Cortex of kidney (tissue), 1 donor: ENCODE measurements at places on chromosomes 12 and 14.

GRCh38 chr12:19970821-19971220 lies 397.5 kb upstream of the PDE3A start:
- DNase-seq = no peak

- DNase-seq = no peak
Observed at GRCh38 chr14:89899917-89900663, 54.4 kb downstream of the EFCAB11 start.

DNA sequence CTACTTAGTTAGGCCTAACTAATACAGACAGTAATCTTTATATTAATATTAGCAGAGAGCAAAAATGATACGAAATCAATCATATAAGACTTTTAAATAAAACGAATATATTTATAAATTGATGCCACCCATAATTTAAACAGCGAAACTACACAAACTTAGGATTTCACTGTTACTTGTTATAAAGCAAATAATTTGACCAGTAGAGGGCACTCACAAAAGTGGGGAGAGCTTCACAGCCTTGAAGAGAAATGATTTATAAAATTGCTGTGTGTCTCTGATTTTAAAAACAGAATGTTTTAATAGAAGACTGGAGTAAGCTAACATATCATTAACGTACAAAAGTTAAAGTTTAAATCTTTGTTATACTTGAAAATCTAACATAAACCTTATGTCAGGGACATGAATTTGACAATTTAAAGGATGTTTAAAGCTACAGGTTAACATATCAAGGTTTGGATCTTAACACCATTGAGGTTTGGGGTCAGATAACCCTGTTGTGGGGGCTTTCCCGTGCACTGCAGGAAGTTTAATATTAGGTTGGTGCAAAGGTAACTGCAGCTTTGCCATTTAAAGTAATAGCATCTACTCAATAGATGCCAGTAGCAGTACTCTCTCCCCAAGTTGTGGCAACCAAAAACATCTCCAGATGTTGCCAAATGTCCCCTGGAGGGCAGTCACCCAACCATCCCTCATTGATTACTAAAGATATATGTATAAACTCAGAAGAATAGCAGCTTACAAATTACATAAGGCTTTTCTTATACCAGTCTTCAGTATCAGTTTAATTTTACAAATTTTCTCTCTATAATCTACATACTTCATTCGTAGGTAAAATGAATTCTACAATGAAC lies 9.3 kb downstream of the KRAS start:
- no peak for DNase-seq

GRCh38 chr12:80701388-80701787 lies 6.0 kb upstream of the MYF6 start:
- no peak for DNase-seq

DNA sequence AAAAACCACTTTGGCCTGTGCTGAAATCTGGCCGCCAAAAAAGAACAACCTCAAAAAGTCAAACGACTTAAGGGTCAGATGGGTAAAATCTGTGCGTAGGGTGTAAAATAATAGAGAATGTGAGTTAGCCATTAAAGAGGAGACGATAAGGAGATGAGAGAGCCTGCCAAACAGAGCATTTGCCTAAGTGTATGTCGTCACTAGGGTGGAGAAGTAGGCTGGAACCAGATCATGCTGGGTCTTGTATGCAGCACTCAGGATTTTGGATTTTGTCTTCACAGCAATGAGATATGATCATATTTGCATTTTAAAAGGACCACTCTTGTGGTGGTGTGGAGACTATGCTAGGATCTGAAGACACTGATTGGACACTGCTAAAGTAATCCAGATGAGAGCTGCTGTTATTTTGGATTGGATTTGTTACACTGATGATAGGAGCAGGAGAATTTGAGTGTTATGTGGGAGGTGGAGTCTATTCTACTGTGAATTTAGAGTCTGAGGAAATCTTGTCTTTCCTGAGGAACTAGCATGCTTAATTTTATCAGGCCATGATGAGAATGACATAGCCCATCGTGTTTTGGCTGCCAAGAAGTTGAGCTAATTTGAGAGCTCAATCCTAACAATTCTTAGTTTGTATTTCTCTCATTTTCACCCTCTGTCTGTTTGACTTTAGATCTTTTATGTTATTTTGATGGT lies 24.8 kb upstream of the DBX2 start:
- DNase-seq = no peak

GRCh38 chr12:39958377-39958776 lies 147.5 kb downstream of the SLC2A13 start:
- DNase-seq = no peak

DNA sequence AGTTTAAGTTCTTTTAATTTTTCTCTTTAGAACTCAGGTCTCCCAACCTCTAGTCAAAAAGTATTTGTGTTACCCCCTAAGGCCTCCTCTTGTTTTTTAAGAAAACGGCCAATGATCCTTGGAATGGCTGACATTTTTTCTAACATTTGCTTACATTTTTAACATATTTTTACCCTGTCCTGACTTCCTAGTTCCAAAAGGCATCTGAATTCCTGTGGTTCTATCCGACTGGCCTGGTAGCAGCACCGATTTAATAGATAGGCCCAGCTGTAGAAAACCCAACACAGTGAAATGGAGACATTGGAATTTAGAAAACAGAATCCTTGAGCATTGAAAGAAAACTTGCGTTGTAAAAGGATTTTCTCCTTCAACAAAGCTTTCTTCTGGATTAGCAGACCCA lies 134.7 kb upstream of the GSC start:
- no peak for DNase-seq

DNA sequence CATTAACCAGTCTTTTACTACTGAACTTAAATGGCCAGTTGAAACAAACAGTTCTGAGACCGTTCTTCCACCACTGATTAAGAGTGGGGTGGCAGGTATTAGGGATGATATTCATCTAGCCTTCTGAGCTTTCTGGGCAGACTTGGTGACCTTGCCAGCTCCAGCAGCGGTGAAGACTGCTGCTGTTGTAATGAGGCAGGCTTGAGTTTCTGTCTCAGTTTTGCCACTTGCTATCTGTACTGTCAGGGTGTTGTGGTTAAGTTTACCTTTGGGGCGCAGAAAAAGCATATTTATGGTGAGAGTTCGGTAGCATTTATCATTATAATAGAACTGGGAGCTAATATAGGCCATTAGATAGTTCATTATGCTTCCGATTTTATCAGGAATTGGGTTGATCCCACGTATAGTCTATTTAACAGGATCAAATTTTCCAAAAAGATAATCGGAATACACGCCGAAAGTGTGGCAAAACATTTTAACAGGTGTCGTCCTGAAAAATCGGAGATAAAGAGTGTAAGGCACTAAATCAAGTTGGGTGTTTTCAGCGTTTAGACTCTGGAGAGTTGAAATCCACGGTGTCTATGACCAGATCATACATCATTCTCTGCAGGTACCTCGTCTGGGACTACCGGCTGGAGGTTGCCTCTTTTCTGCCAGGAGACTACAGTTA lies 688 bp upstream of the NECAP1 start:
- DNase-seq = no peak

GRCh38 chr12:779745-780734 lies 27.7 kb downstream of the WNK1 start:
- no peak for DNase-seq

DNA sequence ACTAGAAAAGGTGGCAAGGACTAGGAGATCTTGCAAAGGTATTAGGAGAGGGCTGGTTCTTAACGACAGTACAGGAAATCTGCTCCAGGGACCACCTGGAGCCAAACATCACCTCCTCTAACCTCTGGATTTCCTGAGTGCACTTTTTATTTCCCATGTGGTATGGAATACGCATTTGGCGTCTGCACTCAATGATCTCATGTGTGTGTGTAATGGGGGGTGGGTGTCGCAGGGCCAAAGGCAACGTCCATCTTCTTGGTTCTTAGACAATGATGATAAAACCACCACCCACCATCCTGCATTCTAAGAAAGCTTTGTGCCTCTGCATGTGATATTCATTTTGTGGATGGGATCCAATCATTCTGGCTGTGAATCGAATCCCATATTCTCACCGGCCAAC lies 68.8 kb downstream of the CLMN start:
- no peak for DNase-seq

GRCh38 chr14:61332658-61333029 lies 11.3 kb downstream of the PRKCH start:
- DNase-seq = no peak

- DNase-seq = no peak
Observed at GRCh38 chr14:33369041-33369440, 430.4 kb downstream of the NPAS3 start.

GRCh38 chr12:47776471-47777143 lies 3.6 kb downstream of the SLC48A1 start:
- DNase-seq = no peak

- DNase-seq = no peak
Observed at GRCh38 chr14:56808110-56808382, 2.2 kb downstream of the OTX2 start.

- DNase-seq = no peak
Observed at GRCh38 chr14:31194095-31194494, 13.5 kb downstream of the HECTD1 start.

DNA sequence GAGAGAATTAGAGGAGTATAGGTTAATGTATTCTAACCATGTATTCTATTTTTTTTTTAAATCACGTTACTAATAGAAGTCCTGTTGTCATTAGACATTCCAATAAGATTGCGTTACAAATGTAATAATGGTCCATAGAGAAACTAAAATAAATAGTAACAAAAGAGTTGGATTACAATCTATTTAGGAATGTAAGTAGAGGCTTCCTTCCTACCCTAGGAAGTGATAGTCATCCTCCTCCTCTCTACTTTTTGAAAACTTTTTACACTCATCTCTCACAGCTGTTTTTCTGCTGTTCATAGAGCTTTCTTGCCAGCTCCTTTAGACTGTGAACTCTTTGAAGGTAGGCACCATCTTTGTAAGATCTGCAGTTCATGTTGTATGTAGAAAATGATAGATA lies 23.6 kb downstream of the TRHDE start:
- no peak for DNase-seq

DNA sequence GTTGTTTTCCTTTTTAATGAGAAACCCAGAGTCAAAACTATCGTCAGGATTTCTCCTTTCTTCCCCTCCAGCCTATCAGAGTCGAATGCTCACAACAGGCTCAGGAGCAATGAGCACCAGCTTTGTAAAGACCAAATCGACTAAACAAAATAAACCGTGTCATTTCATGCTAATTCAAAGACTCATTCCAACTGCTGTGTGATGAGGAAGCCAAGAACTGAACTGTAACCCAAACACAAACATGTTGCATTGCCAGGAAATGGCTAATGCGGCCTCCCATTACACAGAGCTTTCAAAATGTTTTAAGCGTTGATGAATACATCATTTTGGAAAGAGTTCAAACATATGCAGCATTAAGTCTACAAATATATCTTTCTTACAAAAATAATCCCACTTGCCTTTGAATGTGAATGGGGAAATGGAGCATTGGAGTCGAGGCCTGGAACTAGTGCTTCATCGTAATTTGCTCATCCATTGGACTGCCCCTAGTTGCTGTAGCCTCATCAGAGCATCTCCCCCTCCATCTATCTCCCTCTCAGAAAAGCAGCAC lies 349.5 kb downstream of the GXYLT1 start:
- no peak for DNase-seq

DNA sequence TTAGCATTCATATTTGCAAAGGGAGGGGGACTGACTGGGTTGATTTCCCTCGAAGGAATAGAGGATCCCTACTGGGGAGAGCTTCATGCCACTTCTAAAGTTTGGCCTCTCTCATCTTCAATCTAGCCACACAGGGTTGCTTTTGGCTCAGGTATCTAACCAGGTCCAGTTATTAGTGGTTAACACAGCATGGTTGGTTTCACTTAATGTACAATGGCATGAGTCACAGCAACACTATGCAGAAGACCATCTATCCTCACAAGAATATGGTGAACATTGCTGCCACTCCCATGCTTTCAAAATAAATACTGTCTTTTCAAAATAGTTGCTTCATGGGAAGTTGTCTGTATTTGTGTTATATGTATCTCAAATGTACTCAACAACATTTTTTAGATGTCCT lies 6.6 kb upstream of the RAB3IP start:
- DNase-seq = no peak

- DNase-seq = no peak
Observed at GRCh38 chr12:10033783-10034545, 3.5 kb downstream of the CLEC9A start.

- no peak for DNase-seq
Observed at GRCh38 chr14:100536721-100537445, 50.3 kb downstream of the BEGAIN start.

DNA sequence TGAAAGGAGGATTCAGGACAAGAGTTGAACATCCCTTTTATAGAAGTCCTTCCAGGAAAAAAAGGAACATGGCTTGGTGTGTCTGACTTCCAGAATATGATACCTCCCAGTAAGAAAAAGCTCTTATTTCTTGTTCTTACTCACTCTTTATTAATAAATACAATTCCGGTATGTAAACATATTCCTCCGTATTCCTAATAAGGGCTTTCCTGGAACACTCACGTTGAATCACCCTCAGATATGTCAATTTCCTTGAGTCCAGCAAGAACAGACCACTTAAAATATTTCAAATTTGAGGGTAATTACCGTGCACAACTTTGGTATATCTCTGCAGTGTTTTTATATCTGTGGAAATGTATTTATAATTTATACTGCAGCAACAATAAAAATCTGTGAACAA lies 385.6 kb downstream of the SYT1 start:
- DNase-seq = no peak
